ENCODE measurements at places on chromosomes 12 and 14.

DNA sequence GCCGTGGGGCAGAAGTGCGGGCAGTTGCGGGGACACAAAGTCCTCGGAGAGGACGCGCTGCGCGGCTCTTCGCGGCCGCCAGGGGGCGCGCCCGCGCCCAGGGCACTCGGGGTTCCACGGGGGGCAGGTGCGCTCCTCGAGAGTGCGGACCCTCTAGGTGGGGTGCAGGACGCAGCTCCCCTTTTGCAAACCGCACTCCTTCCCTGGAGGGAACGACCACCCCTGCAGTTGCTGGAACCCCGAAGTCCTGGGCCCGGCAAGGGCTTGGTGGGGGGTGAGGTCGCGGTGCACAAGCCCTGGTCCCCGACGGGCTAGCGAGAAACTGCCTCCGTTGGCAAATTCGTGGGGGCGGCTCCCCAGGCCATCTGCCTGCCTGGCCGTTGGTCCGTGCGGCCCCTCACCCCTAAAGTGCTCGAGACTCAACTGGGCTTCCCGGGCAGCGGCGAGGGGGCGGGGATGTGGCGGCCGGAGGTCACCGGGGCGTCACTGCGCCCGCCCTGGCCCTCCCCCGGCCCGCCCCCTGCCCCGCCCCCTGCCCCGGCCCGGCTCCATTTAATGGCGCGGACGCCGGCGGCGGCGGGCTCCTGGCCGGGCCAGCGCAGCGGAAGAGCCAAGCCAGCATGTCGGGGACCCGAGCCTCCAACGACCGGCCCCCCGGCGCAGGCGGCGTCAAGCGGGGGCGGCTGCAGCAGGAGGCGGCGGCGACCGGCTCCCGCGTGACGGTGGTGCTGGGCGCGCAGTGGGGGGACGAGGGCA, at the start of gene ADSS1:
TSS of gene ADSS1 (plus strand) at position 579 of the 756 bp plus-strand sequence. CDS start at position 621, 42 bp downstream.
- H3K36me3 ChIP-seq: no peaks in the 10 kb centered on the region
- no peaks in the 10 kb centered on the region for H3K27me3 ChIP-seq
- peak; percentile 87 for ATAC-seq
- peak within 1 kb of the TSS; percentile 35 for H3K4me3 ChIP-seq
- H3K27ac ChIP-seq: no peak within 1 kb of the TSS

GRCh38 chr12:122593910-122594309, 66.9 kb downstream of the KNTC1 start:
- H3K36me3 ChIP-seq: peaks cover 77% of the 10 kb centered on the region
- peak; percentile 99 for ATAC-seq
- peaks cover 4% of the 10 kb centered on the region for H3K4me1 ChIP-seq
- peak overlapping the region; percentile 78 for H3K27ac ChIP-seq
- H3K27me3 ChIP-seq: no peaks in the 10 kb centered on the region

GRCh38 chr14:77088219-77088618, 9.8 kb upstream of the CIPC start:
- peak overlapping the region; percentile 79 for H3K27ac ChIP-seq
- H3K36me3 ChIP-seq: no peaks in the 10 kb centered on the region
- no peak overlapping the region for H3K4me3 ChIP-seq
- H3K27me3 ChIP-seq: no peaks in the 10 kb centered on the region

DNA sequence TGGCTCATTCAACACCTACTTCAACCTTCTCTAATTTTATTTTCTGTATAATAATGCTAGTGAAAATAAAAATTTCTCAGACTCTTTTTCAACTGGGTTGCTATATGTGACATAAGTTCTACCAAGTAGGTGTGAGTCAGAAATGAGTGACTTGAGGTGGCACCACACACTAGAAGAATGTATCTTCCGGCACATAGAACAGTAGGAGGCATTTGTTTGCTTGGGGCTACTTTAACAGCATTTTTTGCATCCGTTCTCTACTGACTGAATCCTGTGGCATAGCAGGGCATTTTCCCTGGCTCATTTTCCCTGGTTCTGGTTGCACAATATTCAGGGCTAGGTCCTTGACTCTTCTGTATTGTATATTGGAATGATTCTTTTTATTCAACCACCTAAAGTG, 194.0 kb upstream of the SLC16A7 start:
- H3K36me3 ChIP-seq: no peaks in the 10 kb centered on the region
- peaks cover 3% of the 10 kb centered on the region for H3K4me1 ChIP-seq
- ATAC-seq: no peak
- peaks cover 11% of the 10 kb centered on the region for H3K27me3 ChIP-seq
- H3K4me3 ChIP-seq: no peak overlapping the region
- H3K27ac ChIP-seq: no peak overlapping the region

DNA sequence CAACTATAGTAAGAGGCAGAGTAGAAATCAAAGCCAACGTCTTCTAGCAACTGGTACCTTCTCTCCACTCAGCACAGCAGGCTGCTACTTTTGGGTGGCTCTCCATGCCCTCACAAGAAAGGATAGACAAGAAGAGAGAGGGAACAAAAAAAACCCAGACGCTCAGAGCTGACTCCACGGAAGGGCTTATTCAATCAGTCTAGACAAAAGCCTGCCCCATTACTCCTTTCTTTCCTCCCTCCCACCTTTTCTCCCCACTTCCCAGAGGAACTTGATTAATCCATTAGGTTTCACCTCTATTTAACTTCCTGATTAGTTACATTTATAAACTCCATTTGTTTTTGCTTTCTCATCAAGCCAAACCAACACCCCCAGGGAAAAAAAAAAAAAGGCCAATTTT, 71.1 kb upstream of the CCDC60 start:
- H3K27ac ChIP-seq: no peak overlapping the region
- peaks cover 12% of the 10 kb centered on the region for H3K27me3 ChIP-seq
- H3K4me3 ChIP-seq: no peak overlapping the region
- H3K36me3 ChIP-seq: no peaks in the 10 kb centered on the region
- no peaks in the 10 kb centered on the region for H3K4me1 ChIP-seq

DNA sequence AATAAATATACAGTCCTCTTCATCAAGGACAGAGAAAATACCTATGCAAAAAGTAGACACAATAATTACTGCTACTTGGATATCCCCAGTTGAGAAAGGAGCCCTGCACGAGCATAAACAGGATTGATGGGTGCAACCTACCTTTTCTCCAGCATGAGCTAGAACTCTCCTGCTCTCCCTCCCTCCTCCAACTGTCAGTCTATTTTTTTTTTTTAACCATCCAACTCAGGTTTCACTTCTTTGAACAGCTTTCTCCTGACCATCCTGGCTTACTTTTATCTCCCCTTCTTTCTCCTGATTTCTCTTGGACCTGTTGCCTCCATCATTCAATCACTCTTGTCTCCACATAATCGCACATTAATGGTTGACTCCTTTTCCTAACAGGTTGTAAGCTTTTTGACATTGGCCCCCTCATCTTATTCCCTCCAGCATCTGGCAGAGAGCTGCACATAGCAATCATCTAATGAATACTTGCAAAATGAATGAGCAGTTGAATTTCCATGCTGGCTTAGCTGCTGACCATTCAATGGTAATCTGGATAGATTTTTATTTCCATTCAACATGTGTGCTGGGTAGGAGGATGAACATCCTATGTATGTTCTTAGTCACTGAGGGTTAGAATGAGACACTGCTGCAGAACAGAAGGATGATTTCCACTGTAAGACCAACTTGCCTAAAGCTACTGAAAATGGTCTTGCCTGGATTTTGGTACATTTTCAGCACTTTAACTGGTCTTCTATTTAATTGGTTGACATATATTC, 24.4 kb downstream of the MYBPC1 start:
- H3K4me3 ChIP-seq: no peak overlapping the region
- ATAC-seq: no peak
- H3K4me1 ChIP-seq: peaks cover 10% of the 10 kb centered on the region
- H3K27me3 ChIP-seq: no peaks in the 10 kb centered on the region

DNA sequence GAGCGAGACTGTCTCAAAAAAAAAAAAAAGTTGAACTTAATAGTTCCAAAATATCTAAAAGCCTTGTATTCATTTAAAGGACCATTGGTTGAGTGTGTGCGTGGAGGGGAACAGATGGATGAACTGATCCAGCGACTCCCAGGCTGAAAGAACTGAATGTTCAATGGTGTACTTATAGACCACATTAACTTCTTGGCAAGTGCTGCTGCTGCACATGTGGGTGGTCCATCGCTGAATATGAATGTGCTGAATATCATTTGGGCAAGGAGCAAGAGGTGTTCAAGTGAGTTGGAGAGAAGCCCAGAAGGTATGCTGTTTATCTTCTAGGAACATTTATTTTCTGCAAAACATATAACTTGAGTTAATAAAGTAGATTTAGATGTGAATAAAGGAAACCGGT, 289.0 kb upstream of the RPL10L start:
- no peak overlapping the region for H3K4me3 ChIP-seq
- no peaks in the 10 kb centered on the region for H3K27me3 ChIP-seq
- no peak overlapping the region for H3K27ac ChIP-seq
- H3K36me3 ChIP-seq: no peaks in the 10 kb centered on the region
- no peaks in the 10 kb centered on the region for H3K4me1 ChIP-seq

DNA sequence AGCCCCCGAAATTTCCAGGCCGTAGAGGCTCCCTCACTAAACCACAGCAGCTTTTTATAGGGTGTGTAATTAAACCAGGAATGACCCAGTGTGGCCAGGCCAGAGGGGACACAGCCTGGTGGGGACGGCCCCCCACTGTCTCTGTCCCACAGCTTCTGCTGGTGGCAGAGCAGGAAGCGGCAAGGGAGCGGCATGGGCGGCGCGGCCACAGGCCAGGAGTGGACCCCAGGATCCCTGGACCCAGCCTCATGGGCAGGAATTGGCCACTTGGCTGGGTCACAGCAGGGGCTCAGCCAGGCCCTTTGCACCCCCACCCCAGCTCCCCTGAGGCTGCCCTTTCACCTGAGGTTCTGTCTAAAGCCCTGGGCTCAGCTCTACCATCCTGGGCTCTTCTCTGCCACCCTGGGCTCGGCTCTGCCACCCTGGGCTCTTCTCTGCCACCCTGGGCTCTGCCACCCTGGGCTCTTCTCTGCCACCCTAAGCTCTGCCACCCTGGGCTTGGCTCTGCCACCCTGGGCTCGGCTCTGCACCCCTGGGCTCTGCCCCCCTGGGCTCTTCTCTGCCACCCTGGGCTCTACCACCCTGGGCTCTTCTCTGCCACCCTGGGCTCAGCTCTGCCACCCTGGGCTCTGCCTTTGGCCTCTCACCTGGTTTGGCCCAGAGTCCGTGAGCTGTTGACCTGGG, 39.3 kb downstream of the FBRSL1 start:
- H3K27ac ChIP-seq: peak overlapping the region; percentile 19
- no peaks in the 10 kb centered on the region for H3K4me1 ChIP-seq
- no peak for ATAC-seq
- H3K4me3 ChIP-seq: no peak overlapping the region
- no peaks in the 10 kb centered on the region for H3K36me3 ChIP-seq
- no peaks in the 10 kb centered on the region for H3K27me3 ChIP-seq

GRCh38 chr12:131057211-131057721, 103.6 kb downstream of the ADGRD1 start:
- H3K4me1 ChIP-seq: no peaks in the 10 kb centered on the region
- H3K36me3 ChIP-seq: no peaks in the 10 kb centered on the region
- H3K27me3 ChIP-seq: peaks cover 37% of the 10 kb centered on the region
- no peak for ATAC-seq
- peak overlapping the region; percentile 35 for H3K27ac ChIP-seq
- H3K4me3 ChIP-seq: no peak overlapping the region

- peaks cover 4% of the 10 kb centered on the region for H3K4me1 ChIP-seq
- ATAC-seq: no peak
- no peaks in the 10 kb centered on the region for H3K27me3 ChIP-seq
- H3K36me3 ChIP-seq: no peaks in the 10 kb centered on the region
- H3K27ac ChIP-seq: no peak overlapping the region
Measured at GRCh38 chr12:112927925-112928324, 10.3 kb upstream of the OAS3 start.

GRCh38 chr14:91869556-91869955, 2.2 kb upstream of the TC2N start:
- peaks cover 9% of the 10 kb centered on the region for H3K36me3 ChIP-seq
- peak overlapping the region; percentile 68 for H3K27ac ChIP-seq
- H3K4me3 ChIP-seq: peak overlapping the region; percentile 89
- peaks cover 60% of the 10 kb centered on the region for H3K4me1 ChIP-seq
- no peaks in the 10 kb centered on the region for H3K27me3 ChIP-seq
- ATAC-seq: no peak

DNA sequence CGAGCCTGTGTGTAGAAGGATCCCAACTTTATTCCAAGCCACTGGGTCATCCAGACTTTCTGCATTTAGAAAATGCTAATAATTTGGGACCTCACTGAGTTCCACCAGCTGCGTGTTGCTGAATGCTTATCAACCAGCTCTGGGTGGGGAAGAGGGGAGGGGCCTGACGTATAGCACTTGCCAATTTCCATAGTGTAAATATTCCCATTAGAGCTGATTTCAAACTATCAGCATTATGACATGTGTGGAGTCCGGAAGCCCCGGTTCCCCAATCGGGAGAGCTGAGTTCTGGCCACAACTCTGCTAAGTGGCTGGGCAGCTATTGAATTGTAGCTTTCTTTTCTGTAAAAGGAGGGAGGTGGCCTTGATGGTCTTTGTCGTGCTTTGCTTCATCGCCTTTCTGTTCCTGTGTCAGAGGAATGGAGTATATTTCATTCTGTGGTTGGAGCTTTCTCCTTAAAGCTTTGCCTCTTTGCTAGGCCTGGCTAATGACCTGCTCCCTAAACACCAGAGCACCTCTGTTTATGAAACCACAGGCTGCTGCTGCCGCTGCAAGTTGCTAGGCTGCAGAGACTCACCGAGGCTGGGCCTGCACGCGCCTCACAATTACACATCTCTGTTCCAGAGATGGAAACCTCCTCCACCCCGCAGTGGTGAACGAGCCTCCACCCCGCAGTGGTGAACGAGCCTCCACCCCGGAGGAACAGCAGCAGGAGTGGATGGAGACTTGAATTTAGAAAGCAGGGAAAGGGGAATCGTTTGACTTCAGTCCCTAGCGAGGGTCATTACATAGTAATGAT, 7.7 kb upstream of the BCL7A start:
- peak; percentile 29 for ATAC-seq
- no peaks in the 10 kb centered on the region for H3K4me1 ChIP-seq
- no peaks in the 10 kb centered on the region for H3K36me3 ChIP-seq
- H3K27me3 ChIP-seq: peaks cover 1% of the 10 kb centered on the region

- H3K36me3 ChIP-seq: no peaks in the 10 kb centered on the region
- H3K4me3 ChIP-seq: no peak overlapping the region
- H3K27ac ChIP-seq: no peak overlapping the region
- no peaks in the 10 kb centered on the region for H3K27me3 ChIP-seq
- no peak for ATAC-seq
- H3K4me1 ChIP-seq: peaks cover 9% of the 10 kb centered on the region
Measured at GRCh38 chr14:68501171-68501570, 291.7 kb downstream of the ZFP36L1 start.

- peak; percentile 66 for ATAC-seq
- H3K4me3 ChIP-seq: peak overlapping the region; percentile 61
- peaks cover 17% of the 10 kb centered on the region for H3K4me1 ChIP-seq
- H3K27me3 ChIP-seq: no peaks in the 10 kb centered on the region
- H3K36me3 ChIP-seq: peaks cover 94% of the 10 kb centered on the region
Measured at GRCh38 chr12:120101182-120101581, 15.4 kb downstream of the RAB35 start.

GRCh38 chr12:124868252-124869058, 4.8 kb upstream of the SCARB1 start:
- no peaks in the 10 kb centered on the region for H3K36me3 ChIP-seq
- no peak overlapping the region for H3K4me3 ChIP-seq
- H3K27ac ChIP-seq: no peak overlapping the region
- H3K27me3 ChIP-seq: peaks cover 8% of the 10 kb centered on the region
- no peak for ATAC-seq
- H3K4me1 ChIP-seq: no peaks in the 10 kb centered on the region

GRCh38 chr14:100115726-100116125, 43.7 kb downstream of the DEGS2 start:
- H3K4me3 ChIP-seq: no peak overlapping the region
- H3K27me3 ChIP-seq: no peaks in the 10 kb centered on the region
- no peak for ATAC-seq
- peak overlapping the region; percentile 69 for H3K27ac ChIP-seq
- H3K4me1 ChIP-seq: peaks cover 22% of the 10 kb centered on the region
